ENCODE measurements at places on chromosomes 2 and 18.

DNA sequence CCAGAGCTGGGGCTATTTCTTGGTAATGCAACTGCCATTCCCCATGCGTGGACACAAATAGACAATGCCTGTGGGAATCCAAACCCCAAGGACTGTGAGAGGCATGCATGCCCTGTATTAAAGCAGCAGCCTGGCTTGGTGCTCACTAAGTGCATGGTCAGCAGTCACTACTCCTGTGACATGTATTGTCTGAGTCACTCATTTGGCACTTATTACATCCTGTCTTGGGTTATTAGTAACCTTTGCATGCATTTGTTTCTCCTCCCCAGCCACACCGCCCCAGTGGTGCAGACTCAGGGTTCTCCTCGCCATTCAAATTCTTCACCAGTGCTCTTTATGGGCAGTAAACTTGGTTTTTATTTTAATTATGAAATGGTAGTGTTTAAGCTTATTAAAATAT, 30.2 kb downstream of the PRKCE start:
- no peak for DNase-seq

- no peak for DNase-seq
Observed at GRCh38 chr18:12102136-12102842, 8.6 kb downstream of the ANKRD62 start.

GRCh38 chr18:76051396-76052226, 443.4 kb downstream of the ZNF516 start:
- DNase-seq = no peak

DNA sequence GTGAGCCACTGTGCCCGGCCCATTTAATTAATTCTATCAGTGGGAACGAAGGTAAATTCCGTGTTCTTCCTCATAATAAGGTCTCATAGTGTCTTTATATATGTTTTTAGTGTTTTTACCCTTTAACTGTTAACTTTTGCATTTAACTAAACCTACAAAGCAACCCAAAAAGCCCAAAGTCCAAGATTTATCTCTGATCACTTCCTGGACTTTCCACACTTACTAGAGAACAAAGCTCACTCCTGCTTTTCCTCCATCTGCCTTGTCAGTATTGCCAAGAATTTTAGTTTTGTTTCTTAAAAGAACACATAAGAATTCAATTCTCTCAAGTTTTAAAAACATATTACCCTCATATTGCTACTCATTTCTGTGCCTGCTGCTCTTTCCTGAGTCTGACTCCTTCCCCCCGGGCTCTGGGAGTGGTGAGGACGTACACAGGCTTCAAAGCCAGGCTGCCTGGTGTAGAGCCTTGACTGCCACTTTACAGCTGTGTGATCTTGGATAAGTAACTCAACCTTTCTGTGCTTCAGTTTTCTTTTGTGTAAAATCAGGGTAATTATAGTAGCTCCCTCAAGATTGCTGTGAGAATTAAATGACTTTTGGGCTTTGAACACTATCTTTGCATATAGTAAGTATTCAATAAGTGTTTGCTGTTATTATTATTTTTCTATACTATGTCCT, 24.9 kb upstream of the GPR155 start:
- DNase-seq = no peak

DNA sequence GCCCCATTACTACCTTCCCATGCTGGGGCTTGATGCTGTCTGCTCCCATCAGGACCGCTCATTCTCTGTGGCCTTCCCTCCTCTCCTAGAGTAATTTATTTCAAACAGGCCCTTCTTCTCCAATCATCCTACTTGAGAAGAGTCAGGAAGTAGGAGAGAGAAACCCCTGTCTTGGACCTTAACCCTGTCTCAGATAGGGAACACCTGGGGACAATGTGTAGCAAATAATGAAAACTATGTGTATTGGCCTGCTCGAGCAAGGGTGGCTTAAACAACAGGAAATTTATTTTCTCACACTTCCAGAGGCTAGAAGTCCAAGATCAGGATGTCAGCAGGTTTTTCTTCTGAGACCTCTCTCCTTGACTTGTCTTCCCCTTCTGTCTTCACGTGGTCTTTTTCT, 26.6 kb upstream of the NEMP2 start:
- no peak for DNase-seq

DNA sequence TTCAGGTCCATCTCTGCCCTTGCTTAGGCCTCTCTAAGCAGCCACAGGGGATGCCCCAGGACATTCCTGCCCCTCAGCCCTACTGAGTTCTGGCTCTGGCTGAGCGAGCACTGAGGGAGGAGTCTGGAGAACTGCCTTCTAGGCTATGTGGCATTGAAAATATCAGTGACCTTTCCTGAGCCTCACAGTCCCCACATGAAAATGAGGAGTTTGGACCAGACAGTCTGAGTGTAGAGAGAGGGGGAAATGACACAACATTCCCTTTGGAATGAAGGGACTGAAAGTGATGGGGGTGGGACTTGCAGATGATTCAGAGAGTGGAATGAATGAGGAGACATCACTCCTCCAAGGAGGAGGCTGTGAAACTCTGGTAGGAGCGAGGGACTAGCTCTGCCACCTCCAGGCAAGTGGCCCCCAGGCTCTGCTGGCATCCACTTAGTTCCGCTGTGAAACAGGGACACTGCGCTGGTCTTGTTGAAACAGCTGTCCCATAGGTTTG, 8.0 kb downstream of the TNS1 start:
- DNase-seq = no peak

- DNase-seq = no peak
Observed at GRCh38 chr2:157468931-157469708, 25.2 kb upstream of the CYTIP start.

DNA sequence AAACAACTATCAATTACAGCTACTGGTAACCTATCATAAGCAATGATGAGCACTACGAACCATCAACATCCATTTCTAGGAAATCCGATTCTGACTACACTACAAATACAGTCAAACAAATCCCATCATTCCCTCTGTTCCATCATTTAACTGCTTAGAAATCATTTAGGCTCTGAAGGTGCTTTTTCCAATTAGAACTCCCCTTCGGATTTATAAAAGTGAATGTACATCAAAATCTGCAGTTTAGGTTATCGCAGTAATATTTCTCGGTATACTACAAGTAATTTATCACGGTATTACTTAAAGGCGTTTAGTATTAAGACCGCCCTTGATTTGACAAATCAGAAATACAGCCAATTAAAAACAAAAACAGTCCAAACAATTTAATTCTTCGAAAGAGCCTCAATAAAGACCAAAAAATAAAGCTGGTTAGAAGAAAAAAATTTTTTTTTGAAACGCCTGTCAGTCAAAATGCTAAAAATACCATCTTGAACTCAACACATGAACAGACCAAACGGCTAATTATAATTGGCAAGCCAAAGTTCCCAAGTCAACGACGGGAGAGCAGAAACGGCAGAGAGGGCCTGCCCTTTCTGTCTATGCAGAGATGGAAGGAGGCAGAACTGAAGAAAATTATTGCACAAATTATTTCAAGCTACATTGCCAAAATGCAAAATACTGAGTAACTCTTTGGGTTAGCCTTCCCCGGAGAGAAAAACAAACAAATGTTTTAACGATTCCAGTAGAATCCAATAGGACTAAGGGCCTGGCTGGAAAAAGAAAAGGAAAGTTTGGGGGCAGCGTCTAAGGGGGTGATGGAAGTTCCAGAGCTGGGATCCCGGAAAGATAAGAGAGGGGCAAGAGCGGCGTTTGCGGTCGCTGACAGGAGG, 1.2 kb downstream of the VPS54 start:
- DNase-seq = no peak

All from NCI-H1436 (cell line).